Right renal pelvis (tissue), 4 donors: ENCODE measurements at places on chromosomes 1 and 21. TPM values are rescaled to one million over a fixed set of nuclear protein-coding genes. Genes with fewer than 3 reads are reported as not detected.

- no peak for DNase-seq
These were observed 81.9 kb upstream of the WLS start for GRCh38 chr1:68314151-68314780.

- no peak for DNase-seq
These were observed 28.2 kb upstream of the FMO1 start for GRCh38 chr1:171220081-171220420.

Gene PPM1J
- 1.4 TPM for polyA plus RNA-seq

Gene TMPRSS2
- 50.1 TPM for polyA plus RNA-seq

DNA sequence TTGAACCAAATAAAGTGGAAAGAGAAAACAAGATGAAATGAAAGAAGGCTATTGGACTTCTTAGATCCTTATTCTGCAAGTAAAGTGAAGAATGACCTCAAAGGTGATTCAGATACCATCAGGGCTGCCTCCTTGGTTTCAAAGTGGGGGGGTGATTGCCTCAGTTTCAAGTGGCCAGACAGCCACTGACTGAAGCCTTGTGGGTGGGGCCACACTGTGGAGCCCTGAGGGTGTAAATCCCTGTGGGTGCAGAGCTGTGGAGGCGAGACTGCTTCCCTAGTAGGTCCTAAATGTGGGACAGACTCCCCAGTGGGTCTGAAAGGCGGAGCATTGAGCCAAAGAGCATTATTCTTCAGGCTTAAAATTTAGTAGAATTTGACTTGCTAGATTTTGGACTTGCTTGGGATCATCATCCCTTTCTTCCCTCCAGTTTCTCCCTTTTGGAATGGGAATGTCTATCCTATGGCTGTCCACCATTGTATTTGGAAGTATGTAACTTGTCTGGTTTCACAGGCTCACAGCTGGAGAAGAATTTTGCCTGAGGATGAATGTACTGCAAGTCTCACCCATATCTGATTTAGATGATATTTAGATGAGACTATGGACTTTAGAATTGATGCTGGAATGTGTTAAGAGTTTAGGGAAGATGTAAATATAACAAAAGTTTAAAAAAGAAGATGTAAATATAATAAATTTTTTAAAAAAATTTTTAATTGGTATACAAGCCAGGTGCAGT lies 71.6 kb upstream of the SOX13 start:
- no peak for DNase-seq

Gene CNIH3
- polyA plus RNA-seq: 10.4 TPM
